Urinary bladder (tissue), 4 donors: ENCODE measurements at places on chromosomes 5 and 9. TPM values are rescaled to one million over a fixed set of nuclear protein-coding genes. Genes with fewer than 3 reads are reported as not detected.
A peak's percentile ranks its signal among the peaks of the same experiment; 100 is the strongest.

Gene SPINK7
- not detected for total RNA-seq

Gene OTP
- not detected for total RNA-seq

DNA sequence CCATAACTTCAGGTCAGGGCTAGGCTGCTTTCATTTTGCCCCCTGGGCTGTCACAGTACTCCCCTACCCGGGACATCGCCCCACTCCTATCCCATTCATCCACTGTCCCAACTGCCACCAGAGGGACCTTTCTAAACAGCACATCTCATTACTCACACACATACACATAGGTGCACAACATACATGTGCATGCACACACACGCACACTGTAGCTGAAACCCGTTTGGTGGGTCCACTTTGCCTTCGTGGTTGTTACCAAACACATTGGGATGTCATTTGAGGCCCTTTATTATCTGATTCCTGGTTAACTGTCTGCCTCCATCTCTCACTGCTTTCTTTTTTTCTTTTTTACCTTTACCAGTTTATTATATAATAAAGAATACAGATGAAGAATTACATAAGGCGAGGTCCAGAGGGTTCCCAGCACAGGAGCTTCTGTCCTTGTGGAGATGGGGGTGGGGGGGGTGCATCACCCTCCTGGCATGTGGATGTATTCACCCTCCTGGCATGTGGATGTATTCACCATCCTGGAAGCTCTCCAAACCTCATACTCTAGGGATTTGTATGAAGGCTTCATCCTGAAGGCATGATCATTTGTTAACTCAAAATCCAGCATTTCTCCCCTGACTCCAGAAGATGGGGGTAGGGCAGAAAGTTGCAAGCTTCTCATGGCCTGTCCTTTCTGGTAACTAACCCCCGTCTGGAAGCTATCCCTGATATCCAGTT, 186.0 kb downstream of the GOLPH3 start:
- no peak for DNase-seq

- no peak for DNase-seq
Observed at GRCh38 chr9:95826183-95826838, 49.2 kb upstream of the ERCC6L2 start.

- peak; percentile 28 for DNase-seq
Observed at GRCh38 chr9:2354856-2355696, 266.5 kb upstream of the VLDLR start.
